Endodermal cell (in vitro differentiated cells): ENCODE measurements at places on chromosomes 4 and X.
A peak's percentile ranks its signal among the peaks of the same experiment; 100 is the strongest.

GRCh38 chrX:30762755-30763154, 109.5 kb downstream of the GK start:
- no peak for DNase-seq

DNA sequence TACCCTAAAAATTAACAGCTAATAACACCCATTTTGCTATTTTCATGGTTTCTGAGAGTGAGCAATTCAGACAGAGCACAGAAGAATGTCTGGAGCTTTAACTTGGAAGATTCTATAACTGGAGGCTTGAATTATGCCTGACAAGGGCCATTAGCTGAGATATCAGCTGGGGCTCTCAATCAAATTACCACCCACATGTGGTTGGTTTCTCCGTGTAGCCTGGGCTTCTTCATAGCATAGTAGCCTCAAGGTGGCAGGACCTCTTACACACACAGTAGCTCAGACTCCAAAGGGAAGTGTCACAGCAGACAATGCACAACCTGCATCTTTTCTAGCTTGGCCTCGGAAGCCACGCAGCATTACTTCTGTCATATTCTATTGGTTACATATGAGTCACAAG, 127.3 kb downstream of the EFHC2 start:
- no peak for DNase-seq

DNA sequence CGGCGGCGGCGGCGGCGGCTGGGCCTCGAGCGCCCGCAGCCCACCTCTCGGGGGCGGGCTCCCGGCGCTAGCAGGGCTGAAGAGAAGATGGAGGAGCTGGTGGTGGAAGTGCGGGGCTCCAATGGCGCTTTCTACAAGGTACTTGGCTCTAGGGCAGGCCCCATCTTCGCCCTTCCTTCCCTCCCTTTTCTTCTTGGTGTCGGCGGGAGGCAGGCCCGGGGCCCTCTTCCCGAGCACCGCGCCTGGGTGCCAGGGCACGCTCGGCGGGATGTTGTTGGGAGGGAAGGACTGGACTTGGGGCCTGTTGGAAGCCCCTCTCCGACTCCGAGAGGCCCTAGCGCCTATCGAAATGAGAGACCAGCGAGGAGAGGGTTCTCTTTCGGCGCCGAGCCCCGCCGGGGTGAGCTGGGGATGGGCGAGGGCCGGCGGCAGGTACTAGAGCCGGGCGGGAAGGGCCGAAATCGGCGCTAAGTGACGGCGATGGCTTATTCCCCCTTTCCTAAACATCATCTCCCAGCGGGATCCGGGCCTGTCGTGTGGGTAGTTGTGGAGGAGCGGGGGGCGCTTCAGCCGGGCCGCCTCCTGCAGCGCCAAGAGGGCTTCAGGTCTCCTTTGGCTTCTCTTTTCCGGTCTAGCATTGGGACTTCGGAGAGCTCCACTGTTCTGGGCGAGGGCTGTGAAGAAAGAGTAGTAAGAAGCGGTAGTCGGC, 528 bp downstream of the FMR1 start:
- DNase-seq = peak; percentile 68

GRCh38 chr4:146522869-146523205, 1.1 kb upstream of the SLC10A7 start:
- no peak for DNase-seq

DNA sequence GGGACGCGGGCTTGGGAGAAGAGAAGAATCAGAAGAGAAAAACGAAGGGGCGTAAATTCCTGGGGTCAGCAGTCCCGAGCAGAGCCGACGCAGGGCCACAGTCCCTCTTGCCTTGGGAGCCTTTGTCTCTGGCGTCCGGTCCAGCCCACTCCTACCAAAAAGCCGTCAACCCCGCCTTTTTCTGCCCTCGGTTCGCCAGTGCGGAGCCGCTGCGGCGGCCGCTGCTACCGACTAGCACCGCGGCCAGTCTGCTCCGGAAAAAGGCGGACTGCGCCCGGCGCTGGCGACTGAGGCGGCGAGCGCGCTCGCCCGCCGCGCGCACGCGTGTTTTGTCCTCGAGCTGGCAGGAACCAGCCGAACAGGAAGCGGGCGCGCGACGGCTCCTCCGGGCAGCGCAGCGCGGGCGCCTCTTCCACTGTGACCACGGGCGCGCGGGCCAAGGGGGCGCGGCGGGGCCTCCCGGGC, 502 bp downstream of the HNRNPDL start:
- DNase-seq = no peak
